ENCODE measurements at places on chromosomes 11 and 22. TPM values are rescaled to one million over a fixed set of nuclear protein-coding genes. Genes with fewer than 3 reads are reported as not detected.

OR2AG2 gene
- 0.12 TPM for polyA plus RNA-seq

UBQLN3 gene
- polyA plus RNA-seq: not detected

ASCL2 gene
- polyA plus RNA-seq: 1.5 TPM

OR8H3 gene
- not detected for polyA plus RNA-seq

OR51B4 gene
- not detected for polyA plus RNA-seq

DNA sequence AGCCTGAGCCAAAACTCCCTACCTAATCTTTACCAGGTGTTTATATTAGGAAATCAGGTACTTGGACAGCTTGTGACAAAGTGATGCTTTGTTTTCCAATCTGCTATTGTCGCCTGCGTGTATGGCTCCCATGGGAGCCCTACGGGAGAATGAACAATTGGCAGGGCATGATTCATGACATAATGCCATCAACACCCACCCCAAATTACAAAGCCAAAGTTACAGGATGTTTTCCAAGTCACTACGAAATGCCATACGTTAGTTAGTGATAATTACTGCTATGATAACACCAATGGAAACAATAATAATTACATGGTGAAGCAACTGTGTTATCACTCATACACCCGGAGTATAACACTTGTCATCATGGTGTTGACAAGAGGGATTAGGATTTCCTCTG, 226.4 kb downstream of the FAM181B start:
- no peak for DNase-seq

- no peak for DNase-seq
Measured at GRCh38 chr22:50260801-50261614, 475 bp downstream of the MAPK12 start.

DNA sequence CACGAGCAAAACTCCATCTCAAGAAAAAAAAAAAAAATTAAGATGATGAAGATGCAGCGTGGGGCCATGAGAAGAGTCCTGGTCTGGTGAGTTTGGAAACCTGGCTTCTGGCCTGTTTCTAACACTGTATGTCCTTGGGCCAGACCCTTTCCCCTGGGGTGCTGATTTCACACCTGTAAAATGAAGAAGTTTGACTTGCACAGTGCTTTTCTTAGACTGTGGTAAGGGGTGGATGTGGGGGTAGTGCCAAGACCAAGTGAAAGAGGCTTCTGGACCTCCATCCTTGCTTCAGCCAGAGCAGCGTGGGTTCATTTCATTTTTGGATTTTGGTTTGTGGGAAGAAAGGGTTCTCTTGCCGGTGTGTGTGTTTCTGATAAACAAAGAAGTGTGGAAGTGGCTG, 42.1 kb downstream of the PTPRJ start:
- no peak for DNase-seq

- DNase-seq: no peak
Measured at GRCh38 chr11:131759140-131759539, 388.7 kb downstream of the NTM start.

GRCh38 chr11:2997406-2997805, 5.3 kb upstream of the NAP1L4 start:
- DNase-seq: no peak

GRCh38 chr11:121534131-121535093, 81.6 kb upstream of the SORL1-AS1 start:
- no peak for DNase-seq

GRCh38 chr11:69538854-69539253, 57.4 kb downstream of the LINC01488 start:
- DNase-seq: no peak

DNA sequence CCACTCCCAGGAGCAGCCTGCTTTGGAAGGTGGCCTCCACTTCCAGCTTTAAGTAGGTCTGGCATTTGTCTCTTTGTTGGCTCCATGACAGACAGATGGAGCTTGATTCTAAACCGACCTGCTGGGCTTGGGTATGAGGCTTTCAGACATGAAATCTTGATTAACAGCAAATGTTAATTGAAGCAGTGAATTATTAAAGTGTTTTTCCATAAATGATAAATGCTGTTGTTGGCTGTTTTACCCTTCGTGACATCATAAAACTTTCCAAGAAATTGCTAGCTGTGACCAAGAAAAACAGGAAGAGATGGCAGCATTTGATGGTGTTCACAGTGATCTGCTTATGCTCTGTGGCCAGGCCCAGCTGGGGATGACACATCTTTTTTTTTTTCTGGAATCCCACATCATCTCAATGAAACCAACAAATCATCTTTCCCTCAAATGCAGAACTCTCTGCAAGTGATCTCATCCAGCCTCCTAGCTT, 66.1 kb downstream of the RBMXL2 start:
- no peak for DNase-seq

DNA sequence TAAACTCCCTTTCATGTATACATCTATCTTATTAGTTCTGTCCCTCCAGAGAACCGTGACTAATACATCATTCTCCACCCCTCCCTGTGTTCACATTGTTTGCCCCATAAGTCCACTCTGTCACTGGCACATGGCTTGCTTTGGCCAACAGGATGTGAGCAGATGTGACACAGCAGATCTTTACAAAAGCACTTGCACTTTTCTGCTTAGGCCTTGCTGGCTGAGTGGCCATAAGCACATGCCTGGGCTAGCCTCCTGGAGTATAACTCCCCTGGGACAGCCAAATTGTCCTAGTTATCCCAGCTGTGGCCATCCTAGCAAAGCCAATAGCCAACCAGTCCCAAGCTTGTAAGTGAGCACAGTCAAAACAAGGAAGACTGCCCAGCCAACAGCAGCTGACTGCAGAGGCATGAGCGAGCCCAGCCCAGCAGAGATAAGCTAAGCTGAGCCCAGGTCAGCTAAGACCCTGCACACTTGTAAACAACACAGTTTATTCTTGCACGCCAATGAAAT, 9.7 kb upstream of the RCN1 start:
- no peak for DNase-seq

All from renal cortex interstitium (tissue), 15 donors.